ENCODE measurements at places on chromosomes 2 and 18. TPM values are rescaled to one million over a fixed set of nuclear protein-coding genes. Genes with fewer than 3 reads are reported as not detected.

The ABCG8 gene
- total RNA-seq = 1.8 TPM

The MRPS9 gene
- 21.4 TPM for total RNA-seq

The RNU2-63P gene
- 4.4 TPM for total RNA-seq

The CDK15 gene
- not detected for total RNA-seq

The MALL gene
- 2.4 TPM for total RNA-seq

The CDH2 gene
- 92.8 TPM for total RNA-seq

The EMILIN1 gene
- total RNA-seq = 10.9 TPM

The ZEB2 gene
- total RNA-seq = 414 TPM

The KCTD18 gene
- total RNA-seq = 12.0 TPM

DNA sequence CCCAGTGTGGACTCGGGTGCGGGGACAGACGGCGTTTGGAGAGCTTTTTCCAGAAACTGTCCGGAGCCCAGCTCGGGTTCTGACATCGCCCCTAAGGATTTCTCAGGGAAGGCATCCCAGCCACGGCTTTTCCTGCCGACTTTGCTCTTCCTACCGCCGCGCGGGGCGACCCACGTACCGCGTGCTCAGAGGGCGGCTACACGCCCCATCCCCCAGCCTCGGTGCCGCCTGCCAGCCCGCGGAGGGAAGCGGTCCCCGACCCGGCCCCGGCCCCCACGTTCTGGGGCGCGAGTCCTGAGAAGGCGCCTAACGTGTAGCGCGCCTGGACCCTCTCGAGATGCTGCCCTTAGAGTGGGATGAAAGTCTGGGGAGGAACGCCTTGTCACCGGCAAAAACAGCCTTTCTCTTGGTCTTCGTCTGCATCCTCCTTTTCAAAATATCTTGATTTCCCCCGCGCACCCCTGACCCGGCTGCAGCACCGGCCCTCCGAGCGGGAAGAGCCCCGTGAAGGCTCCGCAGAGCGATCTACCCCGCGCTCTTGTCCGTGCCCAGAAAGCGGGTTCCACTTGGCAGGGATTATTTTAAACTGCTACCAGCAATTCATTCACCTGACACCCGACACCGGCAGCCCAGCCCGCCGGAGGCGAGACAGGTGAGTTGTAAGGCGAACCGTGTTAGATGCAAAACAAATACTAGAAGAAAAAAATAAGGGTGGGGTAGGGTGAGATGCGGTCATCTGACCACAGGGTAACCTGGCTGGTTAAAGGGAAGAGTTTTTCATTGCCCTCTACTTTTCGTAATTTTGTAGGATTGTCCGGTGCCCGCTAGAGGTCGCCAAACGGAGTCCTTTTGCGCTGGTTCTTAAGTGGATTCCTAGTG is 812 bp upstream of the KCNG3 start:
- DNase-seq = peak; percentile 66

DNA sequence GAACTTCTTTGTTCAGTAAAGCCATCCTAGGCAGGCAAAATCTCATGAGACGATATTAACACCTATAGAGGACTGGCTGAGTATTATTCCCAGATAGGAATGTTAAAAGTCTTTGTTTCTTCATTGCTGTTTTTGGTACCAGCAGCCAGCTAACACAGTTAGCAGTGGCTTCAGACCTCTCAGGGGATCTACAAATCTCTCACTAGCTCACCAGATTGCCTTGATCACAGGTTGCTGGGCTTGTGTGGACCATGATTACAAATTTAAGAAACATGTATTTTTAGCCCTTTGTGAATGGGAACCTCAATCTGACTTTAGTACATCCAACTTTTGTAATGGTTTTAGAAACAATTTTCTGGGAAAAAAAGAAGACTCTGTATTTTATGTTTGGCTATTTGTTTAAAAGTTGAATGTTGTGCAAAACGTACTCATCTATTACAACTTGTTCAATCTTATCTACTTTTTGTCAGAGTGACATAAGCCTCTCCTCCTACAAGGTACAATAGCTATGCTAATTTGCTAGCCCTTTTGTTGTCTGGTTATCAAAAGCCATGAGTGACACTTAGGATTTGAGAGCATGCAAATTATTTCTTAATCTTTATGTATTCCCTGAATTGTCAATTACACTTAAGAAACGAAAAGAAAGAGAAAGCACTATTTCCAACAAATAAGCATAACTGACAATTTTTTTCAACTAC is 693.1 kb downstream of the ERBB4 start:
- DNase-seq = no peak

- no peak for DNase-seq
Observed at GRCh38 chr2:24576146-24576545, 85.1 kb downstream of the NCOA1 start.

DNA sequence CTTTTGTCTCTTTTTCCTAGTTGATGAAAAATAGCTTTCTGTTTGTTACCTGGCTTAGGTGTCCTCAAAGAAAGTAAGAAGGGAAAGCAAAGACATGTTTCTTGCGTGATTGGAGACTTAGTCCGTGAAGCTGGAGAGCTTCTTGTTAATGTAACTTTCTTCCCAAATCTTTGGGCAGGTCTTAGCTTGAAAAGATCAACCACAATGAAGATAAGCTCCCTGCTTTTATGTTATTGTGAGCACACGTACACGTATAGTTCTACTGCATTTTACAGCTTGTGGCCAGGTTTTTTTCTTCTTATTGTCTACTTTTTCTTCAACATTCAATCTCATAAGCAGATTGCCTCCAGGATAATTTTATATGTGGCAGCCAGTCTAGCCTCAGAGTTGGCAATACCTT is 99.8 kb downstream of the DIS3L2 start:
- DNase-seq = no peak

DNA sequence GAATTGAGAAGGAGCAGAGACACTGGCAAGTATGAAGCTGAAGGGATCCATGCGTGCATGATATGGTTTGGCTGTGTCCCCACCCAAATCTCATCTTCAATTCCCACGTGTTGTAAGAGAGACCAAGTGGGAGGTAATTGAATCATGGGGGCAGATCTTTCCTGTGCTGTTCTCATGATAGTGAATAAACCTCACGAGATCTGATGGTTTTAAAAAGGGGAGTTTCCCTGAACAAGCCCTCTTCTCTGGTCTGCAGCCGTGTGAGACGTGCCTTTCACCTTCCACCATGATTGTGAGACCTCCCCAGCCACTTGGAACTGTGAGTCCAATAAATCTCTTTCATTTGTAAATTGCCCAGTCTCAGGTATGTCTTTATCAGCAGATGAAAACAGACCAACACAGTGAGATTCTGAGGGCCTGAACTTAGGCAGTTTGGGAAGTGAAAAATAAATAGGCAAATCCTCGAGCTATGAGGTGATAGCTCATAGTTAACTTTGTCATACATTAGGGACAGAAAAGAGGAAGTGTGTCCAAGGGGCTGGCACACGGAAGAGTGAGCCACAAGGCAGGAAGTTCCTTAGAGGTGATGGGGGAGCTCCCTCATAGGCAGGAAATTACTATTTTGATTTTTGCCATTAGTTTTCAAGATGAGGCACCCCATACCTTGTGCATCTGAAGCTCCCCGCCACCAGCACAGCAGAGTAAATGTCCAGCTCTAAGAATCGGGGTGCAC is 658.8 kb upstream of the ID2 start:
- DNase-seq = no peak

DNA sequence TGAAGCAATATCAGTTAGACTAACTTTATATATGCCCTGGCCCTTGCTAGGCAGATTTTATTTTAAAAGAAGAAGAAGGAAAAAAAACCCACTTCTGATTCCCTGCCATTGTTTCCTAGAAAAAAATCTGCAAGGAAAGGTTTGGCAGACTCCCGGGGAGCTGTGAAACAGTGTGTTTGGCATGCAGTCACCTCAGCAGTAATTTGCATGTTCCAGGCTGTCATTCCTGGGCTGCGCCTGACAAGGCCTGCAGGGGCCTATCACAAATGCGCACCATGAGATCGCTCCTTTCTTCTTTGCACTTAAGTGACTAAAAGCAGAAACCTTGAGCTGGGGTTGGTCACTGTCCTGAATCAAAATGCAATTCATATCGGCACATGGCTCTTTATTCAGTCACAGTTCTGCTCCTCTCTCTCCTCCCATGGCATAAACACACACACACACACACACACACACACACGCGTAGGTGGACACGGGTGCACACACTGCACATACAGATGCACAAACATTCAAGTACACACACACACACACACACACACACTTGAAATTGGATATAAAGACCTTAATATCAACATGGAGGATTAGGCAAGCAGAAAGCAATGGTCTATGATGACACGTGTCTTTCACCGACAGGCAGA is 172.8 kb downstream of the MYT1L start:
- peak; percentile 72 for DNase-seq

- no peak for DNase-seq
Observed at GRCh38 chr18:11407940-11408339, 201.5 kb upstream of the SLC35G4 start.

DNA sequence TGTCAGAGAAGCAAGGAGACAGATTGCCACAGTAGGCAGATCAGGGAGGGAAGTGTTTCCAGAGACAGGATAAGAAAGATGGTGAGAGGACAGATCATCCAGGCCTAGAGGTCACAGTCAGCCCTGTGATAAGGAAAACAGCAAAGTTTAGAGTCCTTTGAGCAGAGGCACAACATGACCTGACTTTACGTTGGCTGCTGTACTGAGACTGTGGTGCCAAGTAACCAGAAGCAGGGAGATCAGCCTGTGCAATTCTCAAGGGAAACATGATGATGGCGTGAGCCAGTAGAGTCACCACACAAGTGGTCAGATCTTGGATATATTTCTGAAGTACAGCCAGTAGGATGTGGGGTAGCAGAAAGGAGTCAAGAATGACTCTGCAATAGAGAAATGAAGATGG is 43.7 kb downstream of the SMC6 start:
- no peak for DNase-seq

DNA sequence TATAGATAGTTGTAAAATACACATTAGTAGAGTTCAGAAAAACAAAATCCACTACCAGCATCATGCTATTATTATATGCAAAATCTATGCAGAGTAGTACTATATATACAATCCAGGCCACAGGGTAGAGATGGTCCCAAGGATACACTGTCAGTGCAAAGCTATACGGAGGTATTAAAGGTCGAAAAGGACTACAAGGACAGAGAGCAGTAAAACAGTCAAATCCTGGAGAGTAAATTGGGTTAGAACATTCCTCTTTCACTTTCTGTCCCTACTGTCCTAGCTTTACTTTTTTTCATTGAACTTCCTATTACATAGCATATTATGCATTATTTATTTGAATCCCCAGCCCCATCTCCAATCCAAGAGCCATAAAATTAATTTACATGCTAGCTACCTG is 39.7 kb upstream of the SDC1 start:
- no peak for DNase-seq

DNA sequence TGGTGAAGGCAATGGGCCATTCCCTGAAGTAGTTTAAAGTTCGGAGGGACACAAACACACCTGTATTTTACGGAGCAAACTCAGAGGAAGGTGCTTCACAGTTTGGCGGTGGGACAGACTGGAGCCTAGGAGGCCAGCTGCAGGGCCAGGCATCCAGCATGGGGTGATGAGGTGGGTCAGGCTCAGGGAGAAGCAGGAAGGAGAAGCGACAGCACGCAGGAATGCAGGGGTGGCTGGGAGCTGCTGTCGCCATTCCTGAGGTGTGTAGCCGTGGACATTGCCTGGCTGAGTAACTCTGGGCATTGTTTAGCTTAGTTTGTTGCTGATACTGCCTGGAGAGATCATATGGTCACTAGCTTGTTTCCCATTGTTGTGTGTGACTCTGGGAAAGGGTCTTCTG is 35.8 kb upstream of the METTL21A start:
- no peak for DNase-seq

- DNase-seq = no peak
Observed at GRCh38 chr18:40179729-40180461, 1775.1 kb upstream of the PIK3C3 start.

- no peak for DNase-seq
Observed at GRCh38 chr2:107290041-107290440, 404.1 kb upstream of the ST6GAL2 start.

DNA sequence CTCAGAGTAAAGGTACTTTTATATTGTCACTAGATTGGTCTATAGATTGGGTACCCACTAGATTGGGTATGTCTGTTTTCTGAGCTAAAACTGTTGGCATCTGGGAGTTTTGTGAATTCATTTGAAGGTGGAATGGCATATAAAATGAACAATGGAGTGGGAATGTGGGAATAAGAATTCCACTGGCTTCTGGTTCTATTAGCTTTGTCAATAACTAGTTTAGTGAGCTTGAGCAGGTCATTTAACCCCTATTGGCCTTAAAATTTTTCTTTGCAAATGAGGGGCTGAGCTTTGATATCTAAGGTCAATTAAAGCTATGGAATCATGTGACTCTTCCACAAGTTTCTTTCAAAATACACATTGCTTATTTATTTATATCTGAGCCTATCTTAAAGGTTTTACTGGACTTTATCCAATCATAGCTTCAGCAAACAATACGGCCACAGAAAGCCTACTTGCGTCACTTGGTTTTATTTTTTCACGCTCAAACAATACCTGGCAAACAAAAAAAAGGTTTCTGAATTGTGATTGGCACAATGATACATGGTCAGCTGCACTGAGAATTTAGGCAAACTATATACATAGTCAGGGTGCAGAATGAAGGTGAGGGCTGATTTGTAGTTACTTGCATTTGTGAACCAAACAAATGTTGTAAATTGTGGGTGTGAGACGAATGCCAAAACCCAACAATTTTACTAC is 28.8 kb upstream of the ITPRID2 start:
- no peak for DNase-seq

GRCh38 chr2:10073706-10074105 is 6.5 kb downstream of the CYS1 start:
- DNase-seq = no peak

DNA sequence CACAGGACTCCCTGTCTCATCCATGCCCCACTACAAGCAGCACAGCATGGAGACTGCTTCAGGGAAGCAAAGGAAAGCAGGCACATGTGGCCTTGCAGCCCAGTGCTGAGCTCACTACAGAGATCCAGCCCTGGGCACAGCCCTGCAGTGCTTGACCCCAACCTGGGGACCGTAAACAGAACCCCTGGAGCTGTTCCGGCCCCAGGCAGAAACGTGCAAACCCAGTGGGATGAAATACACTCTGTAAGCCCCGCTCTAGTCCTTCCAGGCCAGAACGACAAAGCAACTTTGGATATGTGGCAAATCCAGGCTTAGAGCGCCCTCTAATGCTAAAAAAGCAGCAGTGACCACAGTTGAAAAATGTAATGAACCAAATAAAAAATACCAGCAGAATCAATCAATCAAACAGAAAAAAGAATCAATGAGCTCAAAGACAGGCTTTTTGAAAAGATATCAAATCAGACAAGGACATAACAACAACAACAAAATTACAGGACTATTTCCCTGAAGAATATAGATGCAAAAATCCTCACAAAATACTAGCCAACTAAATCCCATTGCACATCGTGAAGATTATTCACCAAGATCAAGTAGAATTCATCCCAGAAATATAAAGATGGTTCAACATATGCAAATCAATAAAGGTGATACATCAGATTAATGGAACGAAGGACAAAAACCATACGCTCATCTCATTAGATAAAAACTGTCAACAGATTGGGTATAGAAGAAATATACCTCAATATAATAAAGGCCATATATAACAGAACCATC is 45.6 kb downstream of the ZNF519 start:
- no peak for DNase-seq

- no peak for DNase-seq
Observed at GRCh38 chr2:147173798-147174197, 671.0 kb upstream of the ACVR2A start.

All from dorsolateral prefrontal cortex (tissue), 122 donors.